IPS-NIHi11 (cell line): ENCODE measurements at places on chromosomes 11 and 22.

- DNase-seq, result no peak
Observed at GRCh38 chr11:17921659-17922415, 91.0 kb downstream of the SERGEF start.

- DNase-seq, result no peak
Observed at GRCh38 chr11:132644520-132645239, 887.6 kb downstream of the OPCML start.

- DNase-seq, result peak; percentile 79
Observed at GRCh38 chr11:119320776-119321524, 4.0 kb upstream of the MCAM start.

DNA sequence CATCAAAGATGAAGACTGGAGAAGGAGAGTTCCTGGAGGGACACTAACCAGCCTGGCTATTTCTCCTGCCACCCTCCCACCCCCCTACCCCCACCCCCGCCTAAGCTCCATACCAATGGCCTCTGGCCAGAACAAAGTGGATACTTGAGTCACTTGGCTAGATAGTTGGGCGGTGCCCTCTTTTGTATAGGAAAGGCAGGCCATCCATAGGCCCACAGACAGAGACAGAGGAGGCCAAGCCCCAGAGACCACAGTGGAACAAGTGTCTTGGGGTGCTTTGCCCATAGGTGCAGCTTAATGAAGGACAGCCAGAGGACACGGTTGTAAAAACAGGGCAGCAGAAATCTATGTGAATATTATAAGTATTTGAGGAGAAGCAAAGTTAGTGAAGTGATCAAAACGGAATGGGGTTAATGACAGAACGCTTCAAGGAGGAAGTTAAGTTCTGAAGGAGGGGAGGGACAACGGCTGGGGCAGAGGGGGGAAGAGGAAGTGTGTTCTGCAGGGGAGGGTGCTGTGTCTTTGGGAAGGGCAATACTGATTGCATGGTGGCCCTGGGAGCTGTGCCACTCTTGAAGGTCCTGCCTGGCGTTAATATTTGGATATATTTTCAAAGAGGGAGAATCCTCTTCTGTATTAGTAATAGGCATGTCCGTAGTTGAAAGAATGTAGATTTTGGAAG is 32.7 kb downstream of the FLI1 start:
- no peak for DNase-seq
